ENCODE measurements at places on chromosomes 5 and 9. TPM values are rescaled to one million over a fixed set of nuclear protein-coding genes. Genes with fewer than 3 reads are reported as not detected.

DNA sequence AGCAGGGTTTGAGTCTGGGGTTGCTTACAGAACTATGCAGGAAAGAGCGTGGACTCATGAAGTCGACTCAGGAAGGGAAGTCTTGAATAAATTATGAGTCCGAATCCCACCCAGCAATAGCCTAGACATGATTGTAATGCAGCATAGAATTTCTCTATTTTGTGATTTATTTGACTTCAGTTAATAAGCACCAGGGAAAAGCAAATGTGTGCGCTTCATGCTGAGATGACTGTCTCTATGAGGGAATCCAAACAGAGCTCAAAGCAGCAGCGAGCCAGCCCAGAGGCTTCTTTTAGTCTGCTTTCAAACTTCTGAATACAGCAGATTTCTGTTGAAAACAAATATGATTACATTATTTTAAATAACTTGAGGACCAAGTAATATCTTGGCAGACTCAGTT is 188.0 kb downstream of the SEMA6A start:
- no peak for ATAC-seq

GRCh38 chr5:59521476-59521875 is 372.1 kb downstream of the PDE4D start:
- no peak for ATAC-seq

- ATAC-seq: no peak
Observed at GRCh38 chr9:124457079-124457886, 7.0 kb downstream of the ADGRD2 start.

DNA sequence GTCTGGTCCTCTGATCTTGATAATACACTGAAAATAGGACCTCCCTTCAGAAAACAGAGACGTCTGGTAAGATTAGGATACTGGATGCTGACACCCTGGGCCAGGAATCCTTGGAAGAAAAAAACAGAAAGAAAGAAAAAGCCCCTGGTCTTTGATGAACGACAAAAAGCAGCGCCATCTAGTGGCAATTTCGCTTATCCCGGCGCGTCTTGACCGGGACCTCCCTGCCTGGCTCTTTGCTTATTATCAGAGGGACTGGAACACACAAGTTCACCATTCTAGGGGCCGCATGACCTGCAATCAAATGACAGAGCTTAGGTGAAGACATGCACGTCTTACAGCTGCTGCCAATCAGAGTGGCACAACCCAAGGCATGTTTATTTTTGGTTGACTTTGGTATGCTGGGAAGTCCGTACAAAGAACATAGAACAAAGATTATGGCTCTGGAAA is 114.9 kb upstream of the NFIB start:
- no peak for ATAC-seq

NRG2 gene
- total RNA-seq: 1.9 TPM
